Body of pancreas (tissue), 4 donors: ENCODE measurements at places on chromosomes 7 and 10.

DNA sequence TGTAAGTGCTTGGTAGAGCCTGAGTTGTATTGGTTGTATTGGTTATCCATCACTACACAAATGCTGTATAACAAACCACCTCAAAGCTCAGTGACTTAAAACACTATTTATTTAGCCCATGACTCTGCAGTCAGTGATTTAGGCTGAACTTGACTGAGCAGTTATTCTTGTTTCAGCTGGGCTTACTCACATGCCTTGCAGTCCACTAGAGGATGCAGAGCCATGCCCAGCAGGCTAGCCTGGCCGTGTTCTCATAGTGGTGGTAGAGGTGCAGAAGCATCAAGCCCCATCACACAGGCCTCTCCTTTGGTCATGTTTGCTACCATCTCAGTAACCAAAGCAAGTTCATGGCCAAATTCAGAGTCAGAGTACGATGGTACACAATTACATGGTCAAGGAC, 43.9 kb downstream of the LUC7L2 start:
- no peak for DNase-seq

- DNase-seq, result no peak
Measured at GRCh38 chr10:21363092-21363730, 162.3 kb downstream of the SKIDA1 start.

DNA sequence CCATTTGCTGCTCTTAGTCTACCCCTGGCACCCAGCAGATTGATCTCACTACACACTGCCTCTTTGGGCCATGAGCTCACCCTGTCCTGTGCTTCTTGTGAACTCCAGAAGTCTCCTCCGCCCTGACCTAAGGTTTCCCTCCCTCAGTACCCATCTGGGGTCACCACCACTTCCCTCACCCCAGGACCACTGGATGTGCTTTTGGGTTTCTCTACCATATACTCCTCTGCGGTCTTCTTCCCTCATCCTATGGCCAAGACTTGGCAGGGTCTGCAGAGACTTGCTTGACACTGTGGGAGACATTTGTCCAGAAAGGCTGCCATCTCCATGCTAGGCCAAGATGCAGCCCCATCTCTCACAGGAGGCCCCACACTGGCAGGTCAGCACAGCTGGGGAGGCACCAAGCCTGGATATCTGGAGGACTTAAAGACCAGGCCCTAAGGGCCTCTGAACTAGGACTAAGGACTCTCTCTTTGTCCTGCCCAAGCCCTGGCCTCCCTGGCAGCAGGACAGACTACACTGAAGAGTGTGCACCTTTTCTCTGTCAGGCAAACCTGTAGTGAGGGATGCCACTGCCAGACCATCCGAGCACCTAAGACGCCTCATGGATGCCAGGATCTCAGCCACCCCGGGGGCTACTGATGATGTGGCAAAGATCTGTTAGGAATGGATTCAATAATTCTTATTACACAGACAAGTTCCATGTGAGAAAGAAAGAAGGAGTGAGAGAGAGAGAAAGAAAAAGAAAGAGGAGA, 134.6 kb downstream of the ZNF467 start:
- DNase-seq, result no peak

DNA sequence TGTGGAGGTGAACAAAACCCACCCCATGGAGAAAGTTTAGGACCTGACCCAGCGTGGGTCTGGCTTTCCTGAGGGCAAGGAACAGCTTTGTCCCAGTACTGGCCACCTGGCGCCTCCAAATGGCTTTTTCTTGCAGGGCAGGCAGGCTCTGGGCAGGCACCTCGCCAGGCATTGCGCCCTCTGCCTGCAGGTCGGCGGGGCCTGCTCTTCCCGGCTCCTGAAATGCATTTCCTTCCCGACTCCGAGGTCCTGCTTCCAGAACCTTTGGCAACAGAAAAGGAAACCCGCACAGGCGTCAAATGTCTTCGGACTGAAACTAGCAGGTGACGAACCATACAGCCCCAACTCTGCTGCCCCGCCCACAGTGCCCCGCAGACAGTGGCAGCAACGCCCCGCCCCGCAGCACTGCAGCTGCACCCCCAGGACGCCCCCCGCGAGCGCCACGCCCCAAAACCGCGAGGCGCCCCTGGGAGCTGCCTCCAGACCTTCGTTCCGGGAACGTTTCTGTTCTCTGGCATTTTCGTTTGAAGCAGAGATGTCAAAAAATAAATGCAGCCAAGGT, 65.5 kb downstream of the C10orf143 start:
- DNase-seq, result peak; percentile 15

DNA sequence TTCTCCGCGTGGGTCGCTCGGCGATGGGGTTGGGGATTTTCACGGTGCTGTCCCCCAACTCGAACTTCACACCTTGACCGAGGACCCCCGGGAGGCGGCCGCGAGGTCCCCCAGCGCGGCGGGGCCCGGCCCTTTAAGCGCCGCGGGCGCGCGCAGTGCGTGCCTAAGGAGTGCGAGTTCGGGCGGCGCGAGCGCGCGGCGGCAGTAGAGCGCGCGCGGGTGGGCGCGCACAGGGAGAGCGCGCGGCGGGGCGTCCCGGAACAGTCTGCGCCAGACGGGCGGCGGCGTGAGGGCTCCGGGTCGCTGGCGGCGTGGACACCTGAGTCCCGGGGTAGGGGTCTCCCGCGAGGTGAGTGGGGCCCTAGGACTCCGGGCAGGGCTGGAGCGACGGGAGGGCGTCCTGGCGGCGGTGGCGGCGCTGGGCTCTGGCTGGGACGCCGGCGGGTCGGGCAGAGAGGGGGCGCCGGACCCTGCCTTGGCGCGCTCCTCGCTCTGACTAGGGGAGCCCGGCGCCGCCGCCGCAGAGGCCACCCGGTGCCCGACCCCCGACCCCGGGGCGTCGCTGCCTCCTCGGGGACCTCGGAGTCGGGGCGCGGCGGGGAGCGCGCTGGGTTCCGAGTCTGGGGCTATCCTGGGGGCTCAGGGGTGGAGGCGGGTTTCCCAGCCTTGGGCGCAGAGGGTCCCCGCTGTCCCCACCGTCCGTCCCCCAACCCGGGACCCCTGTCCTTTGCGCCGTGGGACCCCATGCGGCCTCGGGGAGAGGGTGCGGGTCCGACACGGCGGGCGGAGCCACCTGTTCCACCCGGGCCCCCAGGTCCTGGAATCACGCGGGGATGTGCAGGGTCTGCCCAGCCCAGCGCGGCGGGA, at the start of gene PROSER2:
TSS of gene PROSER2 (plus strand) at position 235 of the 867 bp plus-strand sequence. CDS start 28,722 bp downstream, outside the sequence.
- peak; percentile 76 for DNase-seq

DNA sequence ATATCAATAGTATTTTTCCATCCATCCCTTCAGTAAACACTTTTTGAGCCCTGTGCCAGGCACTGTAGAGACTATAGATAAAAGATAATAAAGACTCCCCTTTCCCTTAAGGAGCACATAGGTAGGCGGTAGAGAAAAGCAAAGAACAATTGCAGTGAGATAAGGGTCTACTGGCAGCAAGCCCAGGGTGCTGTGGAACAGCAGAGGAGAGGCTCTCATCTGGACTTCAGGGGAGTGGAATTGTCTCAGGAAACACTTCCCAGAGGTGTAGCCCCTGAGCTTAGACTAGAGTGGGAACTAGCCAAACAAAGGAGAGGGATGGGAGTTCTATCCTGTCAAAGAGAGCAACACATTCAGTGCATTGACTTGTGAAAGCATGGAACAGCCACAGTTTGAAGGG, 102.0 kb downstream of the NRF1 start:
- DNase-seq, result no peak

DNA sequence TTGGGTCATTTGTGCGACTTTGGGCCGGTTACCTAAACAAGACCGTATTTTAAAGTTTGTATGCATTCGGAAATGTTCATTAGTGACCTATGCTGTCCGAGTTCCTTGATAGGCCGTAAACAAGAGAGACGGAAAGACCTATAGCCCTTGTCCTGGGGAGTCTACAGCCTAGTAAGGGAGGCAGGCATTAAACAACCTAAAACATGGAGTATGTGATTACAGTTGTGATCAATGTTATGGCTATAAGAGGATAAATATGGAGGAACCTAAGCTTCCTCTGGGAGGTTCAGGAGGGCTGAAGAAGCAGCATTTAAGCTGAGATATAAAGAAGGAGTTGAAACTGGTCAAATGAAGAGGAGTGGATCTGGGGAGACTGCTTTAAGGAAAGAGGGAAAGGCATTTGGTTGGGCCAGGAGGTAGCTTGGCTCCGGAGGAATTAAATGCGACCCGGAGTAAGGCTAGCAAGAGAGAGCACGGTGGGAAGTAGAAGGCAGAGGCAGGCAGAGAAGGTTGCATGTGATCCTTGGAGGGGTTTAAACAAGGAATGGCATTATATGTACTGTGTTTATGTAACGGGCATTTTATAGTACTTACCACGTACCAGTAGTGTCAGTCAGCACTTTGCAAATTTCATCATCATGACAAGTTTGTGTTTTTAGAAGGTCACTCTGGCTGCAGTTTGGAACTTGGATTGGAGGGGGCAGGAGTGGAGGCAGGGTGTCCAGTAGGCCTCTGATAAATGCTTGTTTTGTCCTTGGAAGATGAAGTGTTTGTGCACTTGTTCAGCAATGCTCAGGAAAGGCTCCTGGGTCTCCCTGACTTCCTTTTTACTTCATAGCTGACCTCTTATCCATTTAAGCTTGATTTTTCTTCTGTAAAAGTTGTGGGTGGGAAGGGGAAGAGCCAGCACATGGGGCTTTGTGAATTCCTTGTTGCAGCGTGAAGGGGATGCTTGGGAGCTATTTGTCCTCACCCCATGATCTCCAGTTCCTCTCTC, 1.0 kb upstream of the AVPI1 start:
- no peak for DNase-seq

- no peak for DNase-seq
Measured at GRCh38 chr7:98177553-98177952, 33.7 kb upstream of the BHLHA15 start.

DNA sequence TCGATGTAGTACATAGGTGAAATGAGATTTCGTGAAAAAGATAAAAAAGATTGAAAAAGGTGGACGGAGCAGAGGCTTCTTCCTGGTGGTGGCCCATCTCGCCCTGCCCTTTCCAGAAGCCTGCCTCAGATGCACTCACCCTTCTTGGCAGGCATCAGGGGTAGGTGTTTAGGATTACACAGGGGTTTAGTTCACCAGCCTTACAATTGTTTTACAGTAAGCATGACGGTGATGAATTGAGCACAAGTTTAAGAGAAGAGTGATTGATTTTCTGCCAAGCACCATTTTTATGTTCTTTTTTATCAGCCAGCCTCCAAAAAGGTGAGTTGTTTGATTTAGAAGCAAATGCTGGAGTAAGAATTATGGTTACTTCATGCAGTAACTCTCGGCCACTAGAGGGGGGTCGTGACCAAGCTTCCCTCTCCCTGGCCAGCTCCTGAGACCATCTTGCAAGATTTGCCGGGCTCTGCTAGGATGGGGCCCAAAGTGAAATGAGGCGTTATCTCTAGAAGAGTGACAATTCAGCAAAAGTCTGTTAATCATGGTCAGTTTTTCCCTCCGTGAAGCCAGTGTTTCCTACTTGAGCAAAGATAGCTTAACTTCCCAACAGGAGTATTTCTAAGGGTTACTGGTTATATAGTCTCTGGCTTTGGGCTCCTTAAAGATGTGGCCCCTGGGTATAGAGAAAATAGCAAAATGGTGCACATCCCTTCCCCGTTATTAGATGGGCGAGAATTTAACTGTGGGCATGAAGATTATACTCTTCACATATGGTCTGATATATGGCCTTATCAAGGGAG, 228.8 kb downstream of the BMPER start:
- DNase-seq, result peak; percentile 43

- peak; percentile 37 for DNase-seq
Measured at GRCh38 chr10:94402843-94403379, 570 bp downstream of the TBC1D12 start.

DNA sequence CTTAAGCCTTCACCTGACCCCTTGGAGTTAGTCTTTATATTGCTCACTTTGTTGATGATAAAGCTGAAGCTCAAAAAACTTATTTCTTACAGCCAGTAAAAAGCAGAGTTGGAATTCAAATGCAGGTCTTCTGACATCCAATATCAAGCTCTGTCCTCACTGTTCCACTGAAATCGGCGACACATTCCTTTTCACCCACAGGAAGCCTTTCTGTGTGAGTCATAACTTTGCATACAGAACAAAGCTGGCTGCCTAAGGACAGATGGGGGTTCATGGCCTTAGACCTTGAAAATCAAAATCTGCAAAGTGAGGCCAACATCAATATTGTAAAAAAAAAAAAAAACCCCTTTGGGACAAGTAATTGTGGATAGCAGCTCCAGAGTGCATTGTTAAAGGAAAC, 21.8 kb upstream of the AKR1B1 start:
- DNase-seq, result no peak

DNA sequence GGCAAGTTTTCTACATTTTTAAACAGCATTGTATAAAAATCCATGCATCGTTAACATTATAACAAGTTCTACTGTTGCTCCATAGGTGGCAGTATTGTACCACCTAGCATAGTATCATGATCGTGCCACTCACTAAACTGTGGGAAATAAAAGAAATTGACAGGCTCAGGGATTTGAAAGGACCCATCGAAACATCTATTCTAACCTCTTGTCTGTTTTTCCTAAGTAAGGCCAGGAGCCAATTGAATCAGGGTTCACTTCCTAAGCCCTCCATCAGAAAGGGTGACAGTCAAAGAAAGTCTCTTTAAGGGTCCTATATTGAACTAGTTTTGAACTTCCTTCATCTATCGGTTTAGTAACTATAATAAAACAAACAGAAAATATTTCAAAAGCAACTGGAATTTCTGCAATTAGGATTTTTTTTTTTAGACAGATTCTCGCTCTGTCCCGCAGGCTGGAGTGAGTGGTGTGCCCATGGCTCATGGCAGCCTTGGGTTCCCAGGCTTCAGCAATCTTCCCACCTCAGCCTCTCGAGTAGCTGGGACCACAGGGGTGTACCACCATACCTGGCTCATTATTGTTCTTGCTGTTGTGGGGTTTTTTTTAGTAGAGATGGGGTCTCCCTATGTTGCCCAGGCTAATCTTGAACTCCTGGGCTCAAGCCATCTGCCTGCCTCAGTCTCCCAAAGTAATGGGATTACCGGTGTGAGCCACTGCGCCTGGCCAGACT, 9.4 kb downstream of the HACD1 start:
- no peak for DNase-seq

DNA sequence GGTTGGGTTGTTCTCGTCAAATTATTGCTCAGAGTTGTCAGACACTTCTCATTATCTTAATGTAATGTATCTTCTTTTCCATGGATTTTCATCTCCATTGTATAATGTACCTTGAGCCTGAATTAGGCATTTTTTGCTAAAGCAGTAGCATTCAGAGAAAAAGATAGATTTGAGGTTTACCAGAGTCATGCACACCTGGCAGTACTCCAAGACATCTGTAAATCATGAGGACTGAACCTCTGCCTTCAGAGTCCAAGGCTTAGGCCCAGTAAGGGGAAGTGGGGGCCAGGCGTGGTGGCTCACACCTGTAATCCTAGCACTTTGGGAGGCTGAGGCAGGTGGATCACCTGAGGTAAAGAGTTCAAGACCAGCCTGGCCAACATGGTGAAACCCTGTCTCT, 624.3 kb upstream of the MBL2 start:
- DNase-seq, result no peak

- no peak for DNase-seq
Measured at GRCh38 chr10:34281661-34282582, 533.2 kb downstream of the PARD3 start.

- DNase-seq, result no peak
Measured at GRCh38 chr7:125814100-125814499, 884.5 kb upstream of the POT1 start.

DNA sequence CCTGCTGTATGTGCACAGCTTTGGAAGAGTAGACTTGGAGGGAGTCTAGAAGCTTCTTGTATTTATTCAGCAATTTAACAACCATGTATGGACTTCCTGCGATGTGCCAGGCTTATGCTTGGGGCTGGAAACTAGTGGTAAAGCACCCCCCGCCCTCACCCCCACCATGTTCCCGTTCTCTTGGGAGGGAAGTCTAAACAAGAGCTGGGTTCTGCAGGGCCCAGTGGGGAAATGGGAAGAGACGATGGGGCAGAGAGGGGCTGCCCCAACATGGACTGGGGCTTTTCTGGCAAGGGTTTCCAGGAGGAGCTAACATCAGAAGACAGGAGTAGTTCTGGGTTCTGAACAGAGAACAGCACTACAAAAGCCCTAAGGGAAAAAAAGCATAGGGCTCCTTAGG, 8.0 kb downstream of the RASSF4 start:
- peak; percentile 11 for DNase-seq
